ENCODE measurements at places on chromosomes 1 and 21.

GRCh38 chr1:192170196-192170984, 12.1 kb downstream of the RGS18 start:
- DNase-seq: no peak

DNA sequence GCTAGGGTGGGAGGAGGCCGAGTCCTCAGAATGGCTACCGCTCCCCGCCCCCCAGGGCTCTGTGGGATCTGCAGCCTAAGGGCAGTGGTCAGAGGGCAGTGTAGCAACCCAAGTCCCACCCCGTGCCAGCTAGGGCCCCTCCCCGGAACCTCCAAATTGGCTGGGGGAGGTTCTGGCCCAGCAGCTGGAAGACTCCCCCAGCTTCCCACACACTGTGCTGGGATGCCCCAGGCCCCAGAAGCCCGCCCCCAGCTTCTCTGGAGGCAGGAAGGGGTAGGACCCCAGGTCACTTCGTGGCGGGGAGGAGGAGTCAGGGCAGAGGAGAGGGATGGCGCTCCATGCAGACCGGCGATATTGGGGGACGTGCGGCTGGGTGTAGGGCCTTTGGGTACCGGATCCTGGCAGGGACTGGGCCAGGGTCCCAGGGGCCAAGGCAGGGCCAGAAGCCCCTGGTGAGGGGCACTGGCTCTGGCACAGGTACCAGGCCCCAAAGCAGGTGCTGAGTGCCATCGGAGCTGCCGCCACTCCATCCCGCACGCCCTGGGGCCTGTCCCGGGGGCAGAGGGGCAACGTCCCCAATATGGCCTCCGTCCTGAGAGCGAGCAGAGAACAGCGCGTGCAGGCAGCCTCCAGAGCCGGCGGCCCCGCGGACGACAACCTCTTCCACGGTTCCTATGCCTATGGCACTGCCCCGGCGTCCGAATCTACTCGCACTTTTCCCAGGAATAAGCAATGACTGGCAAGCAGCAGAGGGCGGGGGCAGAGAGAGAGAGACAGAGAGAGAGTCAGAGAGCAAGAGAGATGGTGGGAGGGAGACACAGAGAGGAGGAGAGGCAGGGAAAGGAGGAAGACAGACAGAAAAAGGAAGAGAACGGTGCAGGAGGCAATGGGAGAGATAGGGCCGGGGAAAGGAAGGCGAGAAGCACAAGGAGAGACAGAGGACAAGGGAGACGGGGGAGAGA, 65.7 kb downstream of the RAP1GAP start:
- no peak for DNase-seq

GRCh38 chr1:192713921-192714320, 78.0 kb downstream of the RGS13 start:
- DNase-seq: no peak

GRCh38 chr1:92638498-92638897, 146.4 kb downstream of the EVI5 start:
- DNase-seq: no peak

DNA sequence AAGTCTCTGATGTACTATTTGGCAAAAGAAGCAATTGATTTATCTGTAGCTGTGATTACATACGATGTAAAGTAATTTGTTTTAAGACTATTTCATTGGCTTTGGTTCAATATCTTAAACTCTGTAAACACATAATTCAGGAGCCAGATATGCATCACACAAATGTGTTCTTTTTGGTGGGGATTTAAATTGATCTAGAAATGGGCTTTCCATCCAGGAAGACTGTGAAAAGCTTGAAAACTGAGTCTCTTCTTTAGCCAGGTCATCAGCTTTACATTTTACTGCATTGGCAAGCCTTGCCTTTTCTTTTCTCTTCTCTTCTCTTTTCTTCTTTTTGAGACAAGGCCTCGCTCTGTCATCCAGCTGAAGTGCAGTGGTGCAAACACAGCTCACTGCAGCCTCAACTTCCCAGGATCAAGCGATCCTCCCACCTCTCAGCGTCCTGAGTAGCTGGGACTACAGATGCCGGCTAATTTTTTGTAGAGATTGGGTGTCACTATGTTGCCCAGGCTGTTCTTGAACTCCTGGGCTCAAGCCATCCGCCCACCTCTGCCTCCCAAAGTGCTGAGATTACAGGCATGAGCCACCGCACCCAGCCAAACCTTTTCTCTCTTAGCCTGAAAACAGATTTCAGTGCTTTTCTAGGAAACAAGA, 1.4 kb downstream of the RCAN3 start:
- DNase-seq: no peak

- no peak for DNase-seq
These were observed 120.6 kb downstream of the SYF2 start for GRCh38 chr1:25111706-25112105.

- no peak for DNase-seq
These were observed at the start of gene KCNE2 for GRCh38 chr21:34363733-34364132. Gene KCNE2 (plus strand): TSS chr21:34364006. CDS start chr21:34370479, 6,473 bp downstream.
